ENCODE measurements at places on chromosomes 5 and 9.

- no peak for DNase-seq
Measured at GRCh38 chr5:72615061-72615460, 107.9 kb upstream of the ZNF366 start.

- DNase-seq = no peak
Measured at GRCh38 chr9:34927061-34927460, 31.0 kb upstream of the PHF24 start.

GRCh38 chr9:116152390-116152789 is 1.2 kb upstream of the PAPPA start:
- DNase-seq = no peak

DNA sequence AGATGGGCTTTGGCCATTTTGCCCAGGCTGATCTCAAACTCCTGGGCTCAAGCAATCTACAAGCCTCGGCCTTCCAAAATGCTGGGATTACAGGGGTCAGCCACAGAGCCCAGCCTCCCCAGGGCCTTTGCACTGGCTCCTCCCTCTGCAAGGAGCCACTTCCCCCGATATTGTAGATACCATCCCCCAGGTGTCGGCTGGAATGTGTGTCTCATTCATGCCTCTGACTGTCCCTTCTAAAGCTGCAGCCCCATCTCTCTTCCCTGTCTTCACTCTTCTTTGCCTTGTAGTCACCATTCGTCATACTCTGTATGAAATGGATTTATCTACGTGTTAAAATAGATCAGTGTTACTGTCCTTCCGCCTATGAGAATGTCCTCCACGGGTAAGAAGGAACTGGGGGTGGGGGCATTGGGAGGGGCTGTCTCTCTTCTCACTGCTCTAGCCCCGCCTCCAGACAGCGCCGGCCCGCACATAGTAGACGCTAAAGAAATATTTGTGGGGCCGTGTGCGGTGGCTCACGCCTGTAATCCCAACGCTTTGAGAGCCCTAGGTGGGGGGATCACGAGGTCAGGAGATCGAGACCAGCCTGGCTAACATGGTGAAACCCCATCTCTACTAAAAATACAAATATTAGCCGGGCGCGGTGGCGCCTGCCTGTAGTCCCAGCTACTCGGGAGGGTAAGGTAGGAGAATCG is 68.5 kb downstream of the LMX1B start:
- DNase-seq = no peak

DNA sequence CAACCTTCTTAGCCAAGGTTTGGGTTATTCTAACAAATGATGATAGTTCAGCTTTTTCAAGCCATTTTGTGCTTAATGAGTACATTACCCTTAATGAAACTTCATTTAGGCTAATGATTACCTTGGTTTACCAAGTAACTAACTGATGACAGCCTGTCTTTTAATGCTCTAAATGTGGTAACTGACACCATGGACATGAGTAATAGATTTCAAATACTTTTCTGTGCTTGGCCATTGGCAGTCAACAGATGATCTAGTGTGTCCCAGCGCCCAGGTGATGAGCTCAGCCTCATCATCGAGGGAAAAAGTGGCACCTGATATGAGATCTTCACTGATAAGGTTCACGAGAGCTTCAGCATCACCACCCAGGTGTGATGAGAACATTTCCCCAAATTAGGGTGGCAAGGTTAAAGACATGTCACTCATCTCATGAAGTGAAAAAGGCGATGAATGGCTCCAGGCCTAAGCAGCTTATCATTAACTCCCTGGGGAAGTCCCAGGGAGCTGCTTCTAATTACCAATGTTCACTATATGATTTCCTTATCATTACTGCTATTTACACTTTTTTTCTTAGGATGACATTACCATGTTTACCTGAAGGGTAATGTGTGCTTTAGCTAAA is 296.0 kb downstream of the SPOCK1 start:
- no peak for DNase-seq

DNA sequence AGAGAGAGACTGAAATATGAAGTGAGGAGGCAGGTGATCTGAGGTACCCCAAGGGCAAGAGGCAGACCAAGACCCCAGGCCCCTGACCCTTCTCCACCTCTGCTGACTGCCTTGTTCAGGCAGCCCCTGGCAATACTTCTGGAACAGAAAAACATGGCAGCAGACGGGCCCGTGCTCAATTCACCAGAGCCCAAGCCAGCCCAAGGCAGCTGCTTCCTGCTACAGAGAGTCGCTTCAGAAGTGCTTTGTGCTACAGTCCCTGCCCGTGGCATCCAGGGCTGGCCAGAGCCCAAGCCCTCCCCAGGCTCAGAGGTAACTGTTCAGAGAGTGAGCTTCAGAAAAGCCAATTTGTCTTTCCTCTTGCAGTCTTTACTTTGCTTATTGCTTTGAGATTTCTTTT is 151.4 kb upstream of the FSTL4 start:
- no peak for DNase-seq

- DNase-seq = no peak
Measured at GRCh38 chr9:99465231-99465907, 243.3 kb downstream of the SEC61B start.

- no peak for DNase-seq
Measured at GRCh38 chr5:76162335-76162734, 79.2 kb downstream of the SV2C start.

DNA sequence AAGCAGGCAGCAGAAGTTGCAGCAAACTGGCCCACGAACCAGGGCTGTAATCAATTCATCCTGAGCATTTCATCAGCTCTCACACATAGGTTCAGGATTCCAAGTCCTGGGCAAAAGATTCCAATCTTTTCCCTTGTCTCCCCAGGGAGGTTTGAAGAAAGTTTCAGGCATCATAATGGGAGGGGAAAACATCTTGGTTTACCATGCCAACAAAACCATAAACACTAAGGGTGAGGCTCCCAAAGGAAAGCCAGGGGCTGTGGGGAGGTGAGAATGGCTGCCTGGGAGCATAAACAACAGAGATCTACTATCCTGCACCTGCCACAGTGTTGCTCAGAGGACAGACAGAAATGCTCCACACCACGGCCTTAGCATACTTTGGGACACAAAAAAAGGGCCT is 94.6 kb downstream of the SH3TC2 start:
- DNase-seq = no peak

DNA sequence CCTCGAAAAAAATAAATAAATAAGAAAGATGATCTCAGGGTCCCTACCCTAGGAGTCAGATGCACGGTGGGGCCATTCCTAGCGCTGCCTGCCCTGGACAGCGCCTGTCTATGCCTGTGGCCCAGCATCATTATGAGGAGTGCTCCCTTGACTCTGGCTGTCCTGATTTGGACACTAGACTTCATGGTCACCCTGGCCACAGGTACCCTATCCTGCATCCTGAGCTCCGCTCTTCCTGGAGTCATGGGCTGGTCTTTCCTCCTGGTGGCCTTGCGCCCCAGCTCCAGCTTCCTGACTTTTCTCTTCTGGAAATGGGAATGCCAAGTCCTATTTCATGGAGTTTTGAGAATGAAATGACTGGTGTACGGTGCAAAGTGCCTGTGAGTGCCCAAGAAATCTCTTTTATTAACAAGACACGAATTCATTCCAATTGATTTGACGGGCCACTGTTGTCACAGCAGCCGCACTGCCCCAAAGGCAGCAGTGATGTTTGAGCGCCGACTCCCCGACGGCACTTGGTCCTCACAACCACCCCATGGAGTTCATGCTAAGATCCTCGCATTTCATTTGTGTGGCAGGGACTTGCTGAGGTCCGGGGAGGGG is 564 bp upstream of the AIF1L start:
- no peak for DNase-seq

DNA sequence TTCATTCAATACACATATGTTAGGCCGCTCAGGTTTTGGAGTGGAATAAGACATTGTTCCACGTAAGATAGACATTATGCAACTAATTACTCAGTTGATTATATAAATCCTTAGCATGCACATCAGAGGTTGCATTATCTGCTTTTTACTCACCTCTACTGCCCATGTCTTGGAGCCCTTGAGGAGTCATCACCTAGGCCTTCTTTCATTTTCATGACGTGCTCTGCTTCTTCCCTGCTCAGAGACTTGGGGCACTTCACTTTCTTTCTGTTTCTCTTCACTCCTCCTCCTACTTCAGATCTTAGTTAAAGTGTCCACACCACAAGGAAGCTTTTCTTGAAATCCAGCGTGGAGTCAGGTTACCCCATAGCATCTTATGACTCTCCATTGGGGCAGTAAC is 241.1 kb downstream of the TLR4 start:
- DNase-seq = no peak

DNA sequence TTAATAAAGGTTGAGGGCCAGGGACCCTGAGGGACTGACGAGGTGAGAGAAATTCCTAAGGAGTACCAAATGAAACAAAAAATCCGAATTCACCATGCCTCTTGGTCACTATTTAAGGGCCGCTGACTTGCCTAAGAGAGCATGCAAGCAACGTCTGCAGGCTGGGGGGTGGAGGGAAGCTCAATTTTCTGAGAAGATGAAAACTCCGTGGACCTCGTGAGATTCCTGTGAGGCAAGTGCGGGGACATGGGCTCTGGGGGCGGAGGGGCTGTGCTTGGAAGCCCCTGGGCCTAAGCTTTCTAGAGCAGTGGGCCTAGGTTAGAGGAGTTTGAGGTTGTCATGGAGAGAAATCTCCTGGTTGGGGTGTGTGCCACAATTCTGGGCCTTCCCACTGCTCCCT is 27.5 kb downstream of the NTRK2 start:
- no peak for DNase-seq

GRCh38 chr5:132800545-132800944 is 12.6 kb upstream of the SOWAHA start:
- no peak for DNase-seq

DNA sequence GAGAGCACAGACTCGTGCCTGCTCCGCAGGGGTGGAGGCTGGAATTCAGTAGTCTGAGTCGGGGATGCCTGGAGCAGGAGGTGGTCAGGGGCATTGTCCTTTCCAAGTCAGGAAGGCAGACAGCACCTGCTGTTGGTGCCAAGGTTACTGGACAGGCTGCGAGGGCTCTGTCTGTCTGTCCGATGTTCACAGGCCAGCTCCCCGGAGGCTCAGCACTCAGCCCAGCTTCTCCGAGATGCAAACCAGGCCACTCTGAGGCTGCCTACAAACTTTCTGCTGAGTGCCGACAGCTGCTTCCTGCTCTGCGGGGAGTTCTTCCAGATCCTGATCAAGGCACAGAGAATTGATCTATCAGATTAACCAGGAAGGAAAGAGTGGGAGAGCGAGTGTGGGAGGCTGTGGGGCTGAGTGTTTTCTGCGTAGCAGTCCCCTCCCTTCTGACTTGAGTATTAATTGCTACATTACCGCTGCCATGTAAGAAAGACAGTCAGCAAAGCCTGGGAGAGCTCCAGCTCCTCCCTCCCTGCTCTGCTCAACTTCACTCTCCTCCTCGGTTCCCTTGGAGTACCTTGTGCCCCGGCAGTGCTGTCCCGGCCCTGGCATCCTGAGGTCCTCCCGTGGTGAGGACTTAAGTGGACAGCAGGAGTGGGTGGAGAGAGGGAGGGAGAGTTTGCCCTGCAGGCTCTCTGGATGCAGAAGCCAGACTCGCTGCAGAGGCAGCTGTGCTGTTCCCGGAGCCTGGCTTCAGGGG is 36.0 kb downstream of the KCNMB1 start:
- DNase-seq = no peak

DNA sequence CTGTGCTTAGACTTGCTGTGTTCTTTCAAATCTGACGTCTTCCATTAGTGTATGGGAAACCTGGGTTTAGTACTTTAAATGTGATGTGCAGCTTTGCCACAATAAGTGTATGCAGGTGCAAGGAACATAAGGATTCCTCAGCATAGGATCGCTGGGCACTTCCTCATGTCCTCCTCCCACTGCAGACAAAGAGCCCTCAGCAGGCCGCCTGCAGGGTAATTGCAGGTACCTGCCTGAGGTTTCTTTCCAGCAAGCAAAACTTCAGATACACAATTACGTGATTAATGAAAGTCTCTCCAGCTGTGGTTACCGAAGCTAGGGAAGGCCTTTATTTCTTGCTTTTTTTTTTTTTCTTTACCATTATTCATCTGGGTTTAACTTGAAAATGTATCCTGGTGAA is 233.1 kb downstream of the RFK start:
- DNase-seq = no peak

DNA sequence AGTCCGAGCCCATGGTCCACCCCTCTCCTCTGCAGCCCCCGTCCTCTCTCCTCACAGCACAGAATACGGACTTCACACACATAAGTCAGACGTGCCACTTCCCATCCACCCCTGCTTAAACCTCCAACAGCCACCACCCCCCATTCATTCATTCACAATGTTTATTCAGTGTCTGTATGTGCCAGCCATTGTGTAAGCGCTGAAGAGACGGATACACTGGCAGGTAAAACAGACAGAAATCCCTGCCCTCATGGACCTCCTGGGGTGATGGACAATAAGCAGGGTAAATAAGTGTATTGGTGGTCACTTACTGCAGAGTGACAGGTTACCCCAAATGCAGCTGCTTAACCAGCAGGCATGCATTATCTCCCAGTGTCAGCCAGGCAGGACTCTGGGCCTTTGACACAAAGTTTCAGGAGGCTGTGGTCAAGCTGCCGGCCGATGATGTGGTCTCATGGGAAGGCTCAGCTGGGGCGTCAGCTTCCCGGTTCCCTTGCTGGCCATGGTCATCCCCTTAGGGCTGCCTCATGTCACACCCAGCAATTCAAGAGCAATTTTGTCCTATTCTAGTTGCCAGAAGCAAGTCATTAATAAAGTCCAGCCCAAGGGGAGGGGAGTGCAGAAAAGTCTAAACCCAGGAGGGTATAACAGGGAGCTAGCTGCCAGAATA is 1.8 kb upstream of the PAXX start:
- no peak for DNase-seq

- DNase-seq = no peak
Measured at GRCh38 chr5:145793574-145793973, 41.6 kb downstream of the PRELID2 start.

DNA sequence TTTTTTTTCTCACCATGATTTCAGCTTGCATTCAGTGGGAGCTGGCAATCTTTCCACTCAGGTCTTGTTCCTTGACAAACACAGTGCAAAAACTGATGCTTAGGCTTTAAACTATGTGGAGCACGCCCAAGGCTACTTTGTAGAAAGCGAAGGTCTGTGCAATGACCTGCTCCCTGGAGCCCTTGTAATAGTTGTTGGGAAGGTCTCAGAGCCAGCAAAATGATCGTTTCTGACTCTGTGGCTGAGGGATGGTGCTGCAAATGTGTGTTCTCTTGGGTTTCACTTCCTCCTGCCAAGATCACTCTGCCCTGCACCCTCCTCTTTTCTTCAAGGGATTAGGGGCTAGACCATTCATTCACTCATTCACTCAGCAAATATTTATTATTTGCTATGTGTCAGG is 249.7 kb upstream of the MAP3K1 start:
- DNase-seq = no peak

DNA sequence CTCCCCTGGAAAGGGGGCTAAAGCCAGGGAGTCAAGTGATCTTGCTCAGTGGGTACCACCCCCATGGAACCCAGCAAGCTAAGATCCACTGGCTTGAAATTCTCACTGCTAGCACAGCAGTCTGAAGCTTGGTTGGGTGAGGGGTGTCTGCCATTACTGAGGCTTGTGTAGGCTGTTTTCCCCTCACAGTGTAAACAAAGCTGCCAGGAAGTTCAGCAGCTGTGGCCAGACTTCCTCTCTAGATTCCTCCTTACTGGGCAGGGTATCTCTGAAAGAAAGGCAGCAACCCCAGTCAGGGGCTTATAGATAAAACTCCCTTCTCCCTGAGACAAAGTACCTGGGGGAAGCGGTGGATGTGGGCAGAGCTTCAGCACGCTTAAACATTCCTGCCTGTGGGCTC is 17.1 kb upstream of the EPB41L4A start:
- no peak for DNase-seq

- DNase-seq = peak; percentile 80
Measured at GRCh38 chr9:114681594-114682332, at the start of gene TEX48. Gene TEX48, minus strand, starts transcription at chr9:114682192. Its CDS starts 10,469 bp downstream, at chr9:114671723.

- no peak for DNase-seq
Measured at GRCh38 chr5:25694801-25695200, 1050.0 kb upstream of the CDH10 start.

Measured in stimulated activated CD4-positive, alpha-beta T cell treated with anti-CD3 and anti-CD28 coated beads, Interleukin-1b, Interleukin-23, amount 100 ng/mL, for 24 hours (primary cell).